CD4-positive, alpha-beta memory T cell (primary cell): ENCODE measurements at places on chromosomes 4 and X. TPM values are rescaled to one million over a fixed set of nuclear protein-coding genes. Genes with fewer than 3 reads are reported as not detected.

GRCh38 chrX:75067931-75068330, 88.2 kb downstream of the ABCB7 start:
- H3K27me3 ChIP-seq: no peaks in the 10 kb centered on the region
- H3K4me3 ChIP-seq: no peak overlapping the region
- no peak overlapping the region for H3K27ac ChIP-seq
- H3K36me3 ChIP-seq: peaks cover 5% of the 10 kb centered on the region

GRCh38 chr4:119328695-119329094, 6.8 kb upstream of the FABP2 start:
- H3K27ac ChIP-seq: no peak overlapping the region
- no peaks in the 10 kb centered on the region for H3K27me3 ChIP-seq
- H3K4me1 ChIP-seq: no peaks in the 10 kb centered on the region
- H3K36me3 ChIP-seq: no peaks in the 10 kb centered on the region
- no peak overlapping the region for H3K4me3 ChIP-seq

DNA sequence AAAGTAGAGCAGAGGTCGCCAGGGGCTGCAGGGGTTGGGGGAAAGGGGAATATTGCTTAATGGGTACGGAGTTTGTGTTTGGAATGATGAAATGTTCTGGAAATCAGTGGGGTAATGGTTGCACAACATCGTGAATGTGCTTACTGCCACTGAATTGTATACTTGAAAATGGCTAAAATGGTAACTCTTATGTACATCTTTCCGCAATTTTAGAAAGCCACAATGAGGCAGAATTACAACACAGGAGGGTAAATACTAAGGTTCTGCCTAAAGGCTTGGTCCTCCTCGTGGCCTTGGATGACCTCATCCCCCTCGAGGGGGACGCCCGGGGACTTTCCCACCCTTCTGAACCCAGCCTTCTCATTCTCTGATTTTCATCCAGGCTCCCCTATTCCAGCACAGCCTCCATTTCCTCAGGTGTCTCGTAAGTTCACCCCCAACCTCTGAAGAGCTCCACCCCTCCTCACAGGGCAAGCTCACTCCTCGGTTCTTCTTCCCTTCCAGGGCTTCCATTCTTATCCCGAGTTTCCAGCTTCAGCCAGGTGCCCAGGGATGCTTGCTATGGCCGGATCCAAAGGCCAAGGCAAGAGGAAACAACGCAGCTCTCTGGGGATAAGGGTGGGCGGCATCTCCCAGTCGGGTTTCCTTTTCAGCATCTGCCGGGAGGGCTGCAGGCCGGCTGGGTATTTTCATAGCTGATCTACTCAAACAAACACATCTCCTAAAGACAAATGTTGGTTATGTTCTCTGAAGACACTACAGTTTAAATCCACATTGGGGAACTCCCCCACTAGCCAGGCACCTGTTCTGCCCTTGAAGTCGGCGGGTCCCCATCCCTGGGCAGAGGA, 71.3 kb upstream of the ACSL1 start:
- H3K36me3 ChIP-seq: no peaks in the 10 kb centered on the region
- no peaks in the 10 kb centered on the region for H3K4me1 ChIP-seq
- H3K4me3 ChIP-seq: no peak overlapping the region
- no peak for DNase-seq
- no peak overlapping the region for H3K27ac ChIP-seq

GRCh38 chrX:129524250-129524850, 1.1 kb upstream of the SMARCA1 start:
- no peak for DNase-seq
- H3K4me3 ChIP-seq: no peak overlapping the region
- no peaks in the 10 kb centered on the region for H3K27me3 ChIP-seq
- no peaks in the 10 kb centered on the region for H3K36me3 ChIP-seq
- no peak overlapping the region for H3K27ac ChIP-seq

DNA sequence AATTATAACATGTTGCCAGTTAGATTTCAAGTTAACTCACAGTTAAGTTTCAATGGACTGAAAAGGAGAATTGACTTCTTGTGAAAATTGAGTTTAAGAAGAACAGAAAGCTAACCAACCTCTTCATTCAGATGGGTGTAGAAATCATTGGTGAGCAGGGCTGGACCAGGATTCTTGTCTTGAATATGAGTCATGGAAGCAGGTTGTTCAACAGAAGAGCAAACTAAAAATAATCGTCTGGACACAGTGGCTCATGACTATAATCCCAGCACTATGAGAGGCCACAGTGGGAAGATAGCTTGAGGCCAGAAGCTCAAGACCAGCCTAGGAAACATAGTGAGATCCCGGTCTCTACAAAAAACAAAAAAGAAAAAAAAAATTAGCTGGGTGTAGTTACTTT, 98.2 kb downstream of the ARSJ start:
- no peak for DNase-seq
- no peaks in the 10 kb centered on the region for H3K4me1 ChIP-seq
- H3K4me3 ChIP-seq: no peak overlapping the region
- H3K36me3 ChIP-seq: no peaks in the 10 kb centered on the region
- no peak overlapping the region for H3K27ac ChIP-seq

- no peaks in the 10 kb centered on the region for H3K36me3 ChIP-seq
- no peak for DNase-seq
- no peaks in the 10 kb centered on the region for H3K27me3 ChIP-seq
- no peaks in the 10 kb centered on the region for H3K4me1 ChIP-seq
- no peak overlapping the region for H3K4me3 ChIP-seq
- no peak overlapping the region for H3K27ac ChIP-seq
Observed at GRCh38 chrX:133045986-133046385, 50.9 kb downstream of the USP26 start.

GRCh38 chr4:185378264-185378663, 17.5 kb downstream of the LRP2BP start:
- H3K4me3 ChIP-seq: no peak overlapping the region
- H3K27ac ChIP-seq: no peak overlapping the region
- H3K27me3 ChIP-seq: no peaks in the 10 kb centered on the region
- H3K4me1 ChIP-seq: no peaks in the 10 kb centered on the region

DNA sequence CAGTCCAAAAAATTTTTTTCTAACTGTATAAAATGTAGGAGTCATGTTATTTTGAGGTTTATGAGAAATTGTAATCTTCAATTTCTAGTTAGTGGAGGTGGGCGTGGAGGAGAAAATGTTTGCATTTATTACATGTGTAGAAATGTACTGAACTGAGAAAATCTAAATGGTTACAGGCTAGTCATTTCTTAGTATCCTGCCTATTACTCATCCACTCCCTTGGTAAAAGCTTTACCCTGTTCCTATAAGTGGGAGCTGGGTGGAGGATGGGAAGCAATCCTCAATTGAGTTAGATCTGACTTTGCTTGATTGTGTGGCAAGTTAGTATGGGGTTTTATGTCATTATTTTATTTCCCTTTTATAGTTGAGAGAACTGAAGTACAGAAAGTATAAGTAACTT, 73.8 kb downstream of the POLA1 start:
- H3K27me3 ChIP-seq: no peaks in the 10 kb centered on the region
- H3K4me3 ChIP-seq: no peak overlapping the region
- no peak for DNase-seq
- H3K27ac ChIP-seq: no peak overlapping the region
- H3K36me3 ChIP-seq: no peaks in the 10 kb centered on the region
- no peaks in the 10 kb centered on the region for H3K4me1 ChIP-seq

Gene BBS7
- total RNA-seq: 8.8 TPM

Gene FAM47A
- total RNA-seq: not detected

Gene GC
- total RNA-seq: not detected
